Activated gamma-delta T cell treated with Interleukin-2 at 50 U/mL for 16 hours (primary cell): ENCODE measurements at places on chromosomes 2 and 18.

DNA sequence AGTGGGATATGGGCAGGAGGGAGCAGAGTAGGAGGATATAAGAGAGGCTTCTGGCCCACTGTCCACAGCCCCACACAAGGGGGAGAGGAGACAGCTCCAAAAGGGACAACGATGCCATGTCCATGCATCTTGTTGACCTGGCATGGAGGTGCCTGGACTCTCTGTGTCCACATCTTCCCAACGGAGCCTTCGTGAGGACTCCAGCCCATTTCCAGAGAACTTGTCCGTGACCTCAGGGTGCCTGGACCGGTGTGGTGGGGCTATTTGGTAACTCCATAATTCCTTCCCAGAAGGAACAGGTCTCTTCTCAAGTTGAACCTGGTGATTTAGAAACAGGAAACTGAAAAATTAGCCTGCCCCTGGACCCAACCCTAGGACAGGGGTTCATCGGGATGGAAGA is 133.9 kb downstream of the CYP26B1 start:
- DNase-seq: no peak

- no peak for DNase-seq
These were observed 222.4 kb upstream of the RAB12 start for GRCh38 chr18:8386669-8387380.

DNA sequence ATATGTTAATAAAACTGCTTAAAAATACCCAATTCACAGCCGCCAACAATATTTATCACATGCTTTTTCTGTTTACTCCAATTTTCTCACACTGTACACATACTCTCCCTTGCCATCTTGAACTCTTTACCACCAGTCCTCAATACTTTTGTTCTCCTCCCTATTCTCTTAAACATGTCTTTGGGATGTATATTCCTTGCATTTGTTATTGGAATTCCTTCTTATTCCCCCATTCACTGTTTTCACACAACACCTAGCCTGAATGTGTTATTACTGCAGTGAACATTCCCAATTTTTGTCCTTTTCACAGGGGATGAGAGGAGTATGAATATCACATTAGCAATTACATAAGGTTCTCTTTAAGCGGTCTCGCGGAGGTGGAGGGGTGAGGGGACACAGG is 94.7 kb downstream of the USP34 start:
- DNase-seq: no peak

DNA sequence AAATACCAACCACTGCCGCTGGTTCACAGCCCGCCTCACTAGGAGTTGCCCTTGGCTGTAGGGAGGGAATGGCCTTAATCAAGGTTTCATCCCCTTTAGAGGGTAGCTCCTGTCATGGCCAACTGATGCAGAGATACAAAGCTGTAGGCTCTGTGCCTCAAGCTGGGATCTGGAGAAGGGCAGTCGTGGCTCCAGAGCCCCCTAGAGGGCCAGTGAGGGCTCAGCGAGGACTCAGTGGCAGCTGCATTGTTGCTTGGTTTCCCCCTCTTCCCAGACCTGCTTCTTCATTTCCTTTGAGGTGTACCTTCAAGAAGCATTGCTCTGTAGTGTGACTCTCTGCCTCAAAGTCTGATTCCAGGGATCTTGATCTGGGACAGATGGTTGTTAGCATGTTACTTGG is 302.1 kb downstream of the LPIN1 start:
- DNase-seq: no peak

GRCh38 chr18:34780856-34781255 is 70.8 kb downstream of the DTNA start:
- no peak for DNase-seq

DNA sequence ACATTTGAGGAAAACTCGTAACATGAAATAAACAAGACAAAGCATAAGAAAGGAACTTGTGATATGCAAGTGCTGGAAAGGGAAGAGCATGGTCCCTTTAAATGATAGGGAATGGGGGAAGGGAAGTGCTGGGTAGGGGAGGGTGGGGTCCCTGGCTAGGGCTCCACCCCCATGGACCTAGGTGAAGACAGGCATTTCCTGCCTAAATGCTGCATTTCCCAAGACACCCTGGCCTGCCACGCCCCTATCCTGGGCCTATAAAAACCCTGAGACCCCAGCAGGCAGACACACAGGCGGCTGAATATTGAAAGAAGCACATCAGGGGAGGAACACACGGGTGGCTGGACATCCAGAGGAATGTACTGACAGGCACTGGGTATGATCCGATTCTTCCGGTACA is 499.9 kb downstream of the ZEB2 start:
- no peak for DNase-seq

- no peak for DNase-seq
These were observed 7.7 kb upstream of the CCDC138 start for GRCh38 chr2:108778857-108779256.

GRCh38 chr2:52135235-52135634 is 1103.3 kb upstream of the NRXN1 start:
- no peak for DNase-seq

GRCh38 chr2:218648787-218649100 is 10.7 kb downstream of the ZNF142 start:
- DNase-seq: no peak
